ENCODE measurements at places on chromosomes 6 and 20.
A peak's percentile ranks its signal among the peaks of the same experiment; 100 is the strongest.

GRCh38 chr6:45880159-45880558 lies 135.5 kb downstream of the CLIC5 start:
- DNase-seq = peak; percentile 2

DNA sequence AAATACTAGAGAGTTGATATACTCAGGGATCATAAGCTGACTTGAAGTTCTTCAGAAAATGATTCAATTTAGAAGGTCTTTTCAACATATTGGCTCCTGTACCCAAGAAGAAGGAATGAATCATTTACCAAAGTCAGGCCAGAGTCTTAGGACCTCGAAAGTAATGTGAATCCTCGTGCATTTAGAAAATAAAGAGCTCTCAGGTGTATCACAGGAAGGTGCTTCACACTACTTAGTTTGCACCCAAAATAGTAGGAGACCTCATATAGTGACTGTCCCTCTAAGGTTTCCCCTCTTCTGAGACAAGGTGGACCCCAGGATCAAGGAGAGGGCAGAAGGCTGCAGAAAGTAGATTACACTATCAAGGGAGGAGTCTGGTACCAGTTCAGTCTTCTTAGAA lies 71.8 kb downstream of the F13A1 start:
- DNase-seq = no peak

DNA sequence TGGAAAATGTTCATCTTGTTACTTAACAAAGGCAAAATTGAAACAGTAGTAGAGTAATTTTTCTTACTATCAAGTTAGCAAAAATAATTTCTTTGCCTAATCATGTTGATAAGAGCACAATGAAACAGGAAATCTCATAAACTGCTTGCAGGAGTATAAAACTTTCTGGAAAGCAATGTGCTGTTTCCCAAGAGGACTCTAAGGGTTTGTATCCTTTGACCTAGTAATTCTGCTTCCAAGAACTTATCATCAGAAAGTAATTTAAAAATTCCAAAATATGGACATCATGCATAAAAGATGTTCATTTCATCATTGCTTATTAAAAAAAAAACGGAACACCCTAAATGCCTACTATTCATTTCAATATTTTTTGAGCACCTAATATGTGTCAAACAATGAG lies 46.1 kb upstream of the TNFAIP3 start:
- no peak for DNase-seq

- no peak for DNase-seq
Measured at GRCh38 chr6:33610779-33611732, 10.1 kb upstream of the ITPR3 start.

- DNase-seq = no peak
Measured at GRCh38 chr6:137665342-137665934, 171.2 kb upstream of the OLIG3 start.
